ENCODE measurements at places on chromosomes 1 and 21.

DNA sequence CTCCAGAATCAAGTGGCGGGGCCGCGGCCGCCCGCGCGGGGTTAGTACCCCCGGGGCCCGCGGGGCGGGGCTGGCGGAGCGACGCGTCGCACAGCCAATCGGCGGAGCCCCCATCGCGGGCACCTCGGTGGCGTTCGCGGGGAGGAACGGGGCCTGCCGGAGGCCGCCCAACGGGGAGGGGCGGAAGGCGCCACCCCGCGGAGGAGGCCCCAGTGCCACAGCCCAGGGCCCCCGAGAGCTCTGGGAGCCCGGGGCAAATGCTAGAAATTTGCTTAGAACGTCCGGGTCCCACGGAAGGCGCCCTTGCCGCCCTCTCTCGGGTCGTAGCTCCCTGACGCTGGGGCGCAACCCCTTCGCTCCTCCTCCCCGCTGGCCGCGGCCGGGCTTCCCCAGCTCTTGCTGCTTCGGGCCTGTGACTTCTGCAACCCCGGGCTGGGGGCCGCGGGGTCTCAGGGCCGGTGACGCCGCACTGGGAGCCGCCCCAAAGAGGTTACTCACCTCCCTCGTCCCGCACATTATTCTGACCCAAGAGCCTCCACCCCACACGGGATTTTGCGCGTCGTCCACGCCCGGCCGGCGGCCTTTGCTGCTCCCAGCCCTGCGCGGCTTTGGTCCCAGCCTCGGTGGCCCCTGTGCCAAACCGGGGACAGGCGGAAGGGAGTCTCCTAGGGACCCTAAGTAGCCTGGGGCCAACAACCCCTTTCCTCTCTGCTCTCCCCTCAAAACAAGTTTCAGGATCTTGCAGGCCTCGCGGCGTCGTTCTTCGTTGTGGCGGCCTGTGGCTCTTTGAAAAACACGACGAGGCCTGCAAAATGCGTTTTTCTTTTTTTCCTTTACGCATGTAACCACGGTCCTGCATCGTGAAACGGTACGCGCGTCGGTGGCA is at the start of gene RUNX3:
TSS of gene RUNX3 (minus strand) at position 17 of the 886 bp plus-strand sequence. CDS start 408 bp downstream, outside the sequence.
- no peak for DNase-seq

- no peak for DNase-seq
These were observed 88.2 kb downstream of the KAZN start for GRCh38 chr1:14686701-14687100.

DNA sequence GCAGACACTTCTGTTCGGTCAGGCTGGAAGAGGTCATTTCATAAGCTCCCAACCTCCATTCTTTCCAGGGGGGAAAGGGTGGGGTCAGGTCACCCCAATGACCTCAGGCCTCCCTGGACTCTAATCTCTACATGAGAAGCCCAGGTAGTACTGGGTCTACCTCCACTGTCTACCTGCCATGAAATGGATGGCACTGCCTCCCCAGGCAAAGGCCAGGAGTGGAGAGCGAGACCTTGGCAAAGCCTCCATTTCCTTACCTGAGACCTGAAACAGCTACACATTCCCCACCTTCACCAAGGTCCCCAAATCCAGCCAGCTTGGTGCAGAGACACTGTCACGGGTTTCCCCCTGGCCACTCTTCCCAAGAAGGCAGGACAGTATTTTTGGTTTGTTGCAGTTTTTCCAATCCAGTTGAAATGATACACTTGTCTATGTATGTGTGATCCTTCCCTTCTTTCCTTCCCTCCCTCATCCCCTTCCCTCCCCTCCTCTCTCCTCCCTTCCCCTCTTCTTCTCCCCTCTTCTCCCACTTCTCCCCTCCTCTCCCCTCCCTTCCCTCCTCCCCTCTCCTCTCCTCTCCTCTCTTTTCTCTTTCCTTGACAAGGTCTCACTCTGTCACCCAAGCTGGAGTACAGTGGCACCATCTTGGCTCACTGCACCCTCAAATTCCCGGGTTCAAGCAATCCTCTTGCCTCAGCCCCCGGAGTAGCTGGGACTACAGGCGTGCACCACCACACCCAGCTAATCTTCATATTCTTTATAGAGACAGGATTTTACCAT is 16.1 kb downstream of the BTG2 start:
- no peak for DNase-seq

GRCh38 chr1:30704271-30704670 is 19.1 kb downstream of the MATN1 start:
- DNase-seq: no peak

DNA sequence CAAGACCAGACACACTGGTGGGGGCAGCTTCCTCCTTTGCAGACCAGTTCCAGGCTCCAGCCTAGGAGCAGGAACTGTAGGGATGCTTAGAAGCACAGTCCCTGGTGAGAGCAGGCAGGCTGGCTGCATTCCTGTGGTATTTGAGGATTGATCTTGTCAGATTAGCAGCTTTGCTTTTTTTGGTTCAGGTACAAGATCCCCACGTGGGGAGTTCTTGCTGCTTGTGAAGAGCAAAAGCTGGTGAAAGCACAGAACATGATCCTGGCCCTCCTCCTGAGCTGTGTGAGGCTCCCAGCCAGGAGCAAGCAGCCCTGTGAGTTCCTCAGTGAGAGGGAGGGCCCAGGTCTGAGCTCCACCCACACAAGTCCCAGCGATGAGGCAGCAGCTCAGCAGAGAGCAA is 75.3 kb upstream of the ARTN start:
- peak; percentile 19 for DNase-seq

Data from C1 segment of cervical spinal cord (tissue), 14 donors.